Natural killer cell (primary cell): ENCODE measurements at places on chromosomes 7 and 10. TPM values are rescaled to one million over a fixed set of nuclear protein-coding genes. Genes with fewer than 3 reads are reported as not detected.
A peak's percentile ranks its signal among the peaks of the same experiment; 100 is the strongest.

DNA sequence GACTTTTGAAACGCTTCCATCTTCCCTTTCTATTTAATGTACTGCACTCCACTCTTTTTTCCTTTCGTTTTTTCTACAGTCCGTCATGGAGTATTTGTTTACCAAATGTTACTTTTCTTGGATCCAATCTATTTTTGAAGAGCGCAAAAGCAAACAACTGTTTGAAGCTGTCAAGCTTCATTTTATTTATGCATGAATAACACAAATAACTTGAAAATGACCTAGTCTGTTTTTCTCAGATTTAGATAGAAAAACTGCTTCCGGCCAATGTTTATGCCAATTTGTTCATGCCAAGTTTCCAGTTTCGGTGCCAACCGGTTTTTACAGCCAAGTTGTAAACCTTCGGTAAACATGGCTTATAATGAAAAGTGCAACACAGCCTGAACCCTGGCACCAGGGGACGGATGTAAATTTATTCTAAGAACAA is 150.9 kb upstream of the KLF6 start:
- peaks cover 11% of the 10 kb centered on the region for H3K4me1 ChIP-seq
- no peaks in the 10 kb centered on the region for H3K27me3 ChIP-seq
- DNase-seq: no peak
- H3K36me3 ChIP-seq: no peaks in the 10 kb centered on the region
- no peak overlapping the region for H3K4me3 ChIP-seq
- H3K27ac ChIP-seq: no peak overlapping the region

DNA sequence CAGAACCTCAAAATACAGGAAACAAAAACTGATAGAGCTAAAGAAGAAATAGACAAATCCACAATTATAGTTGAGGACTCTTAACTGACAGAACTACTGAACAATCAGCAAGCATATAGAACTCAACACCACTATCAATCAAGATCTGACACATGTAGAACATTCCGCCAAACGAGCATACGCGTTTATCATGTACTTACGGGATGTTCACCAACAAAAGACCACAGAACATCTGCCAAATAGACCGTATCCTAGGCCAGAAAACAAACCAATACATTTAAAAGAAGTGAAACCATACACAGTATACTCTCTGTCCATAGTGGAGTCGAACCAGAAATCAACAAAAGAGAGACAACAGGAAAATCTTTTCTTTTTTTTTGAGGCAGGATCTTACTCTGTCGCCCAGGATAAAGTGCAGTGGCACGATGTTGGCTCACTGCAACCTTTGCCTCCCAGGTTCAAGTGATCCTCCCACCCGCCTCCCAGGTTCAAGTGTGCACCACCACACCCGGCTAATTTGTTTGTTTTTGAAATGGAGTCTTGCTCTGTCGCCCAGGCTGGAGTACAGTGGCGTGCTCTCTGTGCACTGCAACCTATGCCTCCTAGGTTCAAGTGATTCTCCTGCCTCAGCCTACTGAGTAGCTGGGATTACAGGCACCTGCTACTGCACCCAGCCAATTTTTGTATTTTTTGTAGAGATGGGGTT is 5.1 kb downstream of the GNA12 start:
- H3K4me3 ChIP-seq: no peak overlapping the region
- no peaks in the 10 kb centered on the region for H3K27me3 ChIP-seq
- peak overlapping the region; percentile 3 for H3K27ac ChIP-seq
- peaks cover 9% of the 10 kb centered on the region for H3K4me1 ChIP-seq

- H3K27ac ChIP-seq: no peak overlapping the region
- H3K36me3 ChIP-seq: peaks cover 54% of the 10 kb centered on the region
- H3K4me3 ChIP-seq: no peak overlapping the region
- DNase-seq: no peak
These were observed 6.0 kb downstream of the PPIA start for GRCh38 chr7:44802418-44803025.

DNA sequence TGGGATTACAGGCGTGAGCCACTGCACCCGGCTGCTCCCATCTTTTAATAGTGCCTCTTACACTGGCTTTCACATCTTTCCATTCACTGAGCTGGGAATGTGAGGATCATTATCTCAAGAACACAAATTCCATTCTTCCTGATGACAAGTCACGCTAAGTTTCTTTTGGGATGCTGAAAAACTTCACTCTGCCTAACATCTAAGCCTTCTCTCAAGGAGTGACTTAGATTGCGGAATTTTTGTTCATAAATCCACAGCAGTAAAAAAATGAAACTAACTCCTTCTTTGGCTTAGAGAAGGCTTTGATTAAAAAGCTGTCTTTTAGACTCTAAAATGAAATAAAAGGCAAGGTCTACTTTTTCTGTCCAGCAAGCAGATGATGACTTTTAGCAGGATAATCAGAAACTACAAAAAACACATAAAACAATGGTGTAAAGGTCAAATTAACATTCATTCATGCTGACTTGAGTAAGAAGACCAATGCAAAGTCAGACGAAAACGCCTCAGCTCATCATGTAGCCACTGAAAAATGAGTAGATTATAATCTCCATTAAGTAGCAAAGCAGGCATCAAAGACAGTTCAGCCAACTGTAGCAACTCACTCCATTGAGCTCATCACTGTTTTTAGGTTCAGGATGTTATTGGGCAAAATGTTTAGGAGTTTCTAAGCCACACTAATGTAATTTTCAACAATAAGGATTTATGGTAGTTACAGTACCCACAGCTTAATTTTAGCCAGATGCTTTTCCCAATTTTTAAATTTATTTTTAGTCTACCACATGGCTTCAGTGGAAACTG is 178.8 kb downstream of the ELMO1 start:
- H3K4me3 ChIP-seq: no peak overlapping the region
- peaks cover 8% of the 10 kb centered on the region for H3K36me3 ChIP-seq
- no peak for DNase-seq

The AGAP9 gene
- total RNA-seq: 8.7 TPM

- H3K36me3 ChIP-seq: no peaks in the 10 kb centered on the region
- no peak overlapping the region for H3K27ac ChIP-seq
- H3K27me3 ChIP-seq: no peaks in the 10 kb centered on the region
- H3K4me1 ChIP-seq: no peaks in the 10 kb centered on the region
- no peak overlapping the region for H3K4me3 ChIP-seq
These were observed 138.1 kb upstream of the EFCAB10 start for GRCh38 chr7:105719395-105719794.

GRCh38 chr10:556971-557637 is 132.4 kb downstream of the DIP2C start:
- no peak for DNase-seq
- no peak overlapping the region for H3K27ac ChIP-seq
- H3K36me3 ChIP-seq: no peaks in the 10 kb centered on the region

- no peak overlapping the region for H3K4me3 ChIP-seq
- H3K36me3 ChIP-seq: no peaks in the 10 kb centered on the region
- no peaks in the 10 kb centered on the region for H3K4me1 ChIP-seq
- no peak overlapping the region for H3K27ac ChIP-seq
These were observed 36.4 kb upstream of the CHCHD3 start for GRCh38 chr7:133118261-133118660.

- no peaks in the 10 kb centered on the region for H3K27me3 ChIP-seq
- H3K27ac ChIP-seq: no peak overlapping the region
- H3K4me1 ChIP-seq: no peaks in the 10 kb centered on the region
- no peak overlapping the region for H3K4me3 ChIP-seq
- peaks cover 35% of the 10 kb centered on the region for H3K36me3 ChIP-seq
- DNase-seq: no peak
These were observed 242.5 kb downstream of the ELMO1 start for GRCh38 chr7:37206192-37206591.

The CYP3A7 gene
- not detected for total RNA-seq

DNA sequence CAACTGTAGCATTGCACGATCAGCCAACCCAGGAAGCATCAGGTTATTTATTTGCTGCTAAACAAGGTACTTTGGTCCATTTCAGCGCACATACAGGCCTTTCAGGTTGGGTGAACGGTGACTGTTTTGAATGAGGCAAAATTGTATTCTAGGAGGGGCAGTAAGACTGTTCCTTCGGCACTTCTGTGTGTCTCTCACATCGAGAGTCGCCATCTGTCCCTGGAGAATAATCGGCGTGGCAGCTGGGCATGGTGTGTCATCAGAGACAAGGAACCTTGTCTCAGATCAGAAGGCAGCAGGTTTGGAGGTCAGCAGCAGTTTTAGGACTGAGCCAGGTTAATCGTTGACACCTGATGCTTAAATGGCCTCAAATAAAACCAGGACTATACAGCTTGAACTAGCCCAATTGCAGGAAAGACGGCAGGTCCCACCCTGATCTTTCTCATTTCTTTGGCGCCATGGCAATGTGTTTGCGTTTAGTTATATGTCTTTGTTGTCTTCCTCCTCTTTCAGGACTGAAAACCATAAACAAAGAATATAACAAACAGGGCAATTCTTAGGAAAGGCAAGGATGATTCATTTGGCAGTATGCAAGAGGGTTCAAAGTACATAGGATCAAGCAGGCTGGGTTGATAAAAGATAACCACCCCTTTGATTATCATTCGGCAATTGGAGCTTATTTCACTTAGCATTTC is 92.0 kb upstream of the PRR15 start:
- no peak for DNase-seq
- no peaks in the 10 kb centered on the region for H3K27me3 ChIP-seq
- no peak overlapping the region for H3K4me3 ChIP-seq
- H3K27ac ChIP-seq: no peak overlapping the region
- H3K4me1 ChIP-seq: no peaks in the 10 kb centered on the region

- no peaks in the 10 kb centered on the region for H3K27me3 ChIP-seq
- H3K4me1 ChIP-seq: no peaks in the 10 kb centered on the region
- no peaks in the 10 kb centered on the region for H3K36me3 ChIP-seq
- no peak overlapping the region for H3K4me3 ChIP-seq
- no peak for DNase-seq
These were observed 434.2 kb downstream of the PHTF2 start for GRCh38 chr7:78232806-78233205.

GRCh38 chr10:129914960-129915359 is 49.1 kb downstream of the EBF3 start:
- H3K36me3 ChIP-seq: no peaks in the 10 kb centered on the region
- H3K4me1 ChIP-seq: no peaks in the 10 kb centered on the region
- H3K27me3 ChIP-seq: no peaks in the 10 kb centered on the region
- no peak overlapping the region for H3K27ac ChIP-seq

GRCh38 chr7:96211954-96212353 is 109.9 kb downstream of the SLC25A13 start:
- H3K27me3 ChIP-seq: no peaks in the 10 kb centered on the region
- no peaks in the 10 kb centered on the region for H3K4me1 ChIP-seq
- no peak overlapping the region for H3K4me3 ChIP-seq
- peaks cover 2% of the 10 kb centered on the region for H3K36me3 ChIP-seq
- no peak for DNase-seq

DNA sequence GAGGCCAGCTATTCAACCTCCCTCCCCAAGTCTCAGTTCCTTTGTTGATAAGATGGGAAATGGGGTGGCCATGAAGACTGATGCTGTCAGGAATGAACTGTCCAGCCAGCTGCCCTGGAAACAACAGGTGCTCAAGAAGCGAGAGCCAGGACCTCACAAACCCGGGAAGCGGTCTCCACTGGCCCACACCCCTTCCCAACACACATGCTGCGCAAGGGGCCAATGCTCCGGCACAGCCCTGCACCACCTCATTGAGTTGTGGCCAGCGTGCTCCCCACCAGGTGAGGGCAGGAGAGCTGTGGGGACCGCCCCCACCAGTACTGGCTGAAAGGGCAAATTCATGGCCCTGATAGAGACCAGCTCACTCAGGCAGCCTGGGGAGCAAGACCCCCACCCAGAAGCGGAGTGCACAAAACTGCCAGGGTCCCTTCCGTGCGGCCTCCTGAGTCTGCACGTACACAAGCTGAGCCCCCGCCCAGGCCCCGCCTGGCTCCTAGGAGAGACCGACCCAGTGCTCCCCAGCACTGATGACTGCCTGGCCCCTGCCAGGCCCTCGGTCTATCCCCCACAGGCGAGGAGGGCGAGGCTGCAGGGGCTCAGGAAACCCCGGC is 216.6 kb downstream of the MAD1L1 start:
- peak; percentile 10 for DNase-seq
- no peak overlapping the region for H3K27ac ChIP-seq
- H3K36me3 ChIP-seq: no peaks in the 10 kb centered on the region
- H3K4me3 ChIP-seq: no peak overlapping the region

The AMPH gene
- total RNA-seq: 0.18 TPM

- no peaks in the 10 kb centered on the region for H3K27me3 ChIP-seq
- H3K4me3 ChIP-seq: no peak overlapping the region
- DNase-seq: no peak
- no peaks in the 10 kb centered on the region for H3K36me3 ChIP-seq
- no peaks in the 10 kb centered on the region for H3K4me1 ChIP-seq
These were observed 18.7 kb upstream of the NUB1 start for GRCh38 chr7:151322906-151323305.

The BPGM gene
- total RNA-seq: 30.0 TPM

- no peaks in the 10 kb centered on the region for H3K36me3 ChIP-seq
- no peak overlapping the region for H3K4me3 ChIP-seq
These were observed 962 bp upstream of the SLC26A4 start for GRCh38 chr7:107659666-107660065.

DNA sequence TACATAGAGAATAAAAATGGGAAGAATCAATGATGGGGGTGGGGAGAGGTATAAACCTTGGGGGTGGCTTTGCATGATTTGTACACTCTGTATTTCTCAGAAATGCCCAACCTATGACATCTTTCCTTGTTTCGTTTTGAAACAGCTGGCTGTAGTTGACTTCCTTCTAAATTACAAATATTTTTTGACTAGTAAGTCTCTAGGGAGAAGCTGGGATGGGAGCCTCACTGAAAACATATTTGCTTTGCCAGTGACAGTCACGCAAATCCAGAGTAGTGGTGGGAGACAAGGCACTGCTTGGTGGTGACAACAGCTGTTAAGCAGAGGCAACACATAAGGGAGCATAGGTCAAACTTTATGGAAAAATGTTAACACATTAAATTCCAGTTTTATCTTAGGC is 440.5 kb downstream of the SEMA3D start:
- H3K27me3 ChIP-seq: no peaks in the 10 kb centered on the region
- DNase-seq: no peak
- no peaks in the 10 kb centered on the region for H3K36me3 ChIP-seq
- H3K4me3 ChIP-seq: no peak overlapping the region
- no peaks in the 10 kb centered on the region for H3K4me1 ChIP-seq

- no peaks in the 10 kb centered on the region for H3K36me3 ChIP-seq
- H3K27me3 ChIP-seq: no peaks in the 10 kb centered on the region
- peaks cover 25% of the 10 kb centered on the region for H3K4me1 ChIP-seq
- peak overlapping the region; percentile 86 for H3K4me3 ChIP-seq
- DNase-seq: no peak
- H3K27ac ChIP-seq: peak overlapping the region; percentile 97
These were observed 395 bp downstream of the ZNF487 start for GRCh38 chr10:43437141-43437870.
